Activated CD8-positive, alpha-beta memory T cell treated with anti-CD3 and anti-CD28 coated beads for 1 hour (primary cell): ENCODE measurements at places on chromosomes 7 and 10.

DNA sequence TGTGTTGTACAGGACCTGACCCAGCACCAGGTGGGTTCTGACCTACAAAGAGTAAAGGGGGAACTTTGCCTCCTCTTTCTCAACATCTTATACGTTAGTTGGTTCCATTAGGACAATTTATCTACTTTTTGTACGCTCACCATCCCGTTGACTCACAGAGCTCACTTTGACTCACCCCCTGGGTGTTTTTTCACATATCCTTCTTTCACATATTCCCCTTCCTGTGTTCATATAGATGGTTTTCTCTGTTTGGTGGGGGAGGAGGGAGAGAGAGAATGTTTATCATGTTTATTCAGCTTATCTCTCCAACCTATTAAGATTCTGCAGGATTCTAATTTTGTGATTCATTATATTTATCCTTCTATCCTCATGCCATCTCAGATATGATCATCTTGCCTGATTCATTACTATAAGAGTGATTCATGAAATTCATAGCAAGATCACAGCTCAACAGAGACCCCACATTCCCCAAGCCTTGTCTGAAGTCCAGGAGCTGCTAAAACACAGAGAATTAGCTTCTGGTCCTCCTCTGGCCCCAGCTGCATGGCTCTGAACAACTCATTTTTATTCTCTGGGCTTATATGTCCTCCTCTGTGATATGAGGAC is 37.2 kb downstream of the PRSS2 start:
- DNase-seq: no peak

- DNase-seq: no peak
These were observed 137.5 kb upstream of the RHEB start for GRCh38 chr7:151657173-151657572.

- DNase-seq: no peak
These were observed 8.2 kb downstream of the NKX2-3 start for GRCh38 chr10:99540657-99541531.

DNA sequence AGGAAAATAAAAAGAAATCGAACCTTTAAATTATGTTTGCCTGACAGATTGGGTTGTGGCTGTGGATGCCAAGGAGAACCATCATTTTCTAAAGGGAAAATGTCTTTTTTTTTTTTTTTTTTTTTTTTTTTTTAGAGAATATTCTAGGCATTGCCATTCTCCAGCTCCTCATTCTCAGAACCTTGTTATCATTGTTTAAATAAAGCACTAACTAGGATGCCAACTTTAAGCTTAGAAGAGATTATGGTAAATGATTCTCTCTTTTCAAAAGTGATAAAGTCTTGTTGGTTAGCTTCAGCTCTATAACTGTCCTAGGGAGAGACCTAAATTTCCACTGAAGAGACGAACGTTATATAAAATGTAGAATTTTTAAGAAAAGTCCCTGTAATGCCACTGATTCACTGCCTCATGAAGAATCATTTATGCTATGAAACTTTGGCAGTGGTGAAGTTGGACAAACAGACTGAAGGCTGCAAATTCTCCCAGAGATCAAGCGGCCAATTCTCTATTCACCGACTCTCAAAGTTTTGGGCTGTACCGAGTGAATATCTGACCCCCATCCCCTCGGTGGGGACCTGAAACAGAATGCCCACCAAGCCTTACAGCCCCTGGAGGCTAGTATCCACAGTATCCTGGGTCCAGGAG is 207.9 kb upstream of the PITRM1 start:
- no peak for DNase-seq

- DNase-seq: no peak
These were observed 245.0 kb downstream of the HDAC9 start for GRCh38 chr7:18740579-18740988.

GRCh38 chr10:62980687-62981086 is 152.4 kb upstream of the NRBF2 start:
- no peak for DNase-seq

DNA sequence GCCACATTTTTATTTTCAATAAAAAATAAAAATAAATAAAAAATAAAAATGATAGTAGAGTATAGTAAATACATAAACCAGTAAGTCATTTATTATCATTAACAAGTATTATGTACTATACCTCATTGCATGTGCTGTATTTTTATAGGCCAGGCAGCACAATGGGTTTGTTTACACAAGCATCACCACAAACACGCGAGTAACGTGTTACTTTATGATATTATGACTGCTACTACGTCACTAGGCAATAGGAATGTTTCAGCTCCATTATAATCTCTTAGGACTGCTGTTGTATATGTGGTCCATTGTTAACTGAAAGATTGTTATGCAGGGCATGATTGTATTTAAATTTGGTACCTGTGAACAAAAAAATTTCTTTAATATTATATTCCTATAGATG is 20.8 kb upstream of the SDHAF3 start:
- no peak for DNase-seq
